Hematopoietic multipotent progenitor cell treated with erythropoietin and hydrocortisone succinate and interleukin-3 and kit ligand, for 4 days (in vitro differentiated cells): ENCODE measurements at places on chromosomes 3 and 15.
A peak's percentile ranks its signal among the peaks of the same experiment; 100 is the strongest.

DNA sequence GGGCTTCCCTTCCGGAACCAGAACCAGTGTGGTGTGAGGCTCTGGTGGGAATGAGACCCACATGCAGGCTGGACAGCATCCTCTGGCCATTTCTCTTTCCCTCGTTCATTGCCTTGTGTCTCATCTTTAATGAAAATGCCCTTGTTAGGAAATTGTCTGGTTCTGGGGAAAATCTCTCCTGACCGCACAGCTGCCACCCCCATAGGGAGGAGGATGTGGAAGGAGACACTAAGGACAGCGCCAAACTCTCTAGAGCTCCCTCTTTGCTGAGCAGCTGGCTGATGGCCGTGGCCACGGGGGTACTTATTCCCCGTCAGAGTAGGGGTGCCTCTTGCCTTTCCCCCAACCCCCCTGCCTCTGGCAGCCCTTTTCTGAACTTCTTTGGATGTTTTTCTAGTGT, 297.6 kb upstream of the C2CD4B start:
- DNase-seq = no peak

DNA sequence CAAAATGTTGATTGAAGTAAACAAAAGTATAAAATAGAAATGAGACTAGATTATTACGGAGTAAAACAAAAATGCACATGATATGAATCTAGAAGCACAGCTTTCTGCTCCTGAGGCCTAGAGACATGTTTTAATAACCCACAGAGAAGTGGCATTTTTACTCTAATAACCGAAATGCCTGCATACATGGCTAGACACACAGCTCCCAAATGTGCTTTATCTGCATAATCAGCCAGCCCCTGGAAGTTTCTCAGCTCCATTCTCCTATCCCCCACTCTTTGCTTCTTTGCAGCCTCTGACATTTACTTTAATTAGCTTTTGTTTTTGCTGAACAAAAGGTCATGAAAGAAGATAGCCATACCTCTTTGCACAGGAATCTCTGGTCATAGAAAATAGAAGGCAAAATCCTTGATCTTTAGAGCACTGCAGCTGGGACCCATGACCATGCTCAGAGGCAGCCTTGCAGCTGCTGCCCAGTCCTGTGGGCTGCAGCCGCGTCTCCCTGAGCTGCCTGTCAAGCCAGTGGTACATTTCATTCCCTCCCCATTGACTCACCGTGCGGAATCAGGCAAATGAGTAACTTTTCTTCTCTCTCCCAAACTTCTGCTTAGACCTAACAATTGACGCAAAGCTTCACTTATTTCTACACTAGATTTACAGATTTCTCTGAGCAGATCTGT, at the start of gene VEPH1:
VEPH1 (minus strand) TSS at position 501 of the 680 bp plus-strand sequence. CDS start 8,067 bp downstream, outside the sequence.
- DNase-seq = no peak

DNA sequence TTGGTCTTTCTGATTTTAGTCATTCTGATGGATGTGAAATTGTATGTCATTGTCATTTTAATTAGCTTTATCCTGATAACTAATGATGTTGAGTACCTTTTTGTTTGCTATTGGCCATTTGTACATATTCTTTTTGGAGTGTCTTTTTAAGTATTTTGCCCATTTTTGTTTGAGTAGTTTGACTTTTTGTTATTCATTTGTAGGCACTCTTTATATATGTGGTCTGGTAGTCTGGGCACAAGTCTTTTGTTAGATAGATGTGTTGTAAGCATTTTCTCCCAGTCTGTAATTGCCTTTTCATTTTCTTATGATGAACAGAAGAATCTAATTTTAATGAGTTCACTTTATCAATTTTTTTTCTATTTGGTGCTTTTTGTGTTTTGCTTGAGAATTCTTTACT, 14.6 kb downstream of the GPR160 start:
- DNase-seq = no peak

GRCh38 chr3:156332304-156332703, 211.9 kb downstream of the KCNAB1 start:
- no peak for DNase-seq

DNA sequence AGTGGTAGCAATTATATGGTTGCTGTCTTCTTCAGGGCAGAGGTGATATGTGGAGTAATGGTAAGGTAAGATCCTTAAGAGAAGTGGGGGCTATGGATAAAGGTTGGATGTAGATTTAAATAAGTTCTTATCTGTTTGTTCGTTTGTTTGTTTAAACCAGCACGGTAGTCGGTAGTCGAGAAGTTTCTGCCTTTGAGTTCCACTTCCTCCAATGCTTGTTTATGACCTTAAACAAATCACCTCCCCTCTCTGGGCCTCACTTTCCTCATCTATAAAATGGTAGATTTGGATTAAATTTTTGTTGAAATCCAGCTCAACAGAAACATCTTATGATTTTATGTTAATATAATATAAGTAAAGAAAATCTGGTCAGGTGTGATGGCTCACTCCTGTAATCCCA, 11.8 kb downstream of the DAPK2 start:
- DNase-seq = no peak

DNA sequence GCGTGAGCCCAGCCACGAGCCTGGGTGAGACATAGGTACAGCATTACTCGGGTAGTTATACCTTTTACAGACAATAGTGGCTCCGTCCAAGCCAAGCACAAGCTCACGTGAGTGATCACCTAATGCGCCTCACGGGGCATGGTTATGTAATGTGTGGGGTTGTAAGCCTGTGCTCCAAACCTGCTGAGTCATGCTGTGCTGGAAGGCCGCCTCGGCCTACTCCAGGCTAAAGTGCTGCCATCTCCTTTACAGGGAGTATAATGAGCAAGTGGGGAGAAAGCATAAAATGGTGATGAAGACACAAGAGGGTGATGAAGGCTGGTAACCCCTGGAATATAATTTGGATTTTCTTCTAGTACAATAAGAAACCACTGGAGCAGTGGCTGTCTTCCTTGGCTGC, 175.8 kb upstream of the STT3B start:
- DNase-seq = peak; percentile 63

DNA sequence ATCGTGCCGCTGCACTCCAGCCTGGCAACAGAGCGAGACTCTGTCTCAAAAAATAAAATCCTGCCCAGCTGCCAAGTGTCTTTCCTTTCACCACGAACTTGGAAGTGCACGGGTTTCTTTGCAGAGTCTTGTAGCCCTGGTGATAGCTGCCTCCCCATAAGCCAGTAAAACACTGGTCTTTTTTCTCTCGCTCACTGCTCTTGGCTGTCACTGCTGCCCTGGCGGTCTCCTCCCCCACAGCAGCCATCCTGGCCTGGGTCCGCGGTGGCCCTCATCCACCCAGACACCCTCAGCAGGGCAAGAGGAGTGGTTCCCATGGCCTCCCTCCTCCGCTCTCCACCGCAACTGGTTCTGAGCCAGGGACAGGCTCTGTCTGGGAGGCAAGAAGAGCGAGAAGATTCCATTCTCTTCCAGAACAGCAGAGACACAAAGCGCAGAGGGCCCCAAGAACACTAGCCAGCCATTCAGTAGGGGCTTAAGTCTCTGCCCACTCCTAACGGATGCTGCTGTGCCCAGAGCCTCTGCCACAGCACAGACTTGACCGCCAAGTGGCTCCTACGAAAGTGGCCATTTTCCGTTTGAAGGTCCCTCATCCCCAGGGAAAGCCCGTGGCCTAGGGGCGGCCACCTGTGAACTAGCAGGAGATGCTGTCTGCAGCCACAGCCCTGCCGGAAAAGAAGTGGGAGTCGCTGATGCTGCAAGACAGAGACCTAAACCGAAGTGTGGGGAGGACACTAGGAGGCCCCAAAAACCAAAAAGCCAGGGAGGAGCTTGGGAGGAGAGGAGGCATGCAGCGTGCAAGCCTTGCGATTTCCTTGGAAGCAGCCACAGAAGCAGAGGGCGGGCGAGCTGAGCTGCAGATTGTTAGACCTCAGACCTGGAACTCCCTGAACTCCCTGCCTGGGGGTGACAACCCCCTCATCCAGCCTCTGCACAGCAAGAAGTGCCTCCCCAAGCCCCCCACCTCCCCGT, 44.1 kb downstream of the KLHL25 start:
- no peak for DNase-seq

- DNase-seq = no peak
Measured at GRCh38 chr3:64266065-64266931, 41.0 kb upstream of the PRICKLE2 start.

DNA sequence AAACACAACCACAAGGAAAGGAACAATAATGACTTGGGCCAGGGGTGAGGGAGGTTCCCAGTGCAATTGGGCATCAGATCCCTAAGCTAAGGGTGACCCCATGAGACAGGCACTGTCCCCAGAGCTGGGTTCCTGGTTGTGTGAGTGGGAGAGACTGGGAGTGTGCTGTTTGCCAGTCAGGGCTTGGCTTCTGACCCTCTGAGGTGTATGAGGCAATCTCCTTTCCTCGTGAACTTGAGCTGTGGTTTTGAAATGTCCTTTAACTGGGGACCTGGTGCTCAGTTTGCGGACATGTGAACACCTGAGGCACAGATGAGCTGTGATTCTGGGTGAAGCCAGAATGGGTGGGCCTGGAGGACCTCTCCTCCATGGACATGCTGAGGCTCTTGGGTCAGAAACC, 58.5 kb upstream of the PLXNA1 start:
- no peak for DNase-seq

DNA sequence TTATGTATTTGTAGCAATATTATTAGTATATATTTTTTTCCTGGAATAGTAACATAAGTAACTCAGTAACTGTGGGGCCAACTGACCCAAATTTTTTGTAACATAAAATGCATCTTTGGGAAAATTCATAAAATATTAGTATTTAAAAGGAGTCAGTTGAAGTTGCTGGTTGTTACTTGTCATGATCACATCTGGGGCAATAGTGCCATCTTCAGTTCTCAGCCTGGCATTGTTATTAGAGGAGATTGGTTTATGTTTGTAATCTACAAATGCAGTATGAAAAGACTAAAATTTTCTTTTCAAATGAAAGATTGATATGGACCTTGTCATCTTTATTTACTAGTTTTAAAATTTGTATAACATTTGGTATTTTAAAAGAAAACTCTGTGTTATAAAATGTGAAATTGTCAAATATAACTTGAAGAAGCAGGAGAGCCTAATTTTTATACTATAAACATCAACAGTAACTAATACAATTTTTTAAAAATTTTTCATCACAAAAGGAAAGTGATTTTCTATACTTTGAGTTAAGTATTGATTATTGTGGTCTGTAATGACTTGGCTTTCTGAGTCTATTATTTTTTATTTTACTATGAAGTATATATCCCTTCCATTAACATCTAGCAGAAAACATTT, 38.8 kb upstream of the MLF1 start:
- DNase-seq = peak; percentile 82

DNA sequence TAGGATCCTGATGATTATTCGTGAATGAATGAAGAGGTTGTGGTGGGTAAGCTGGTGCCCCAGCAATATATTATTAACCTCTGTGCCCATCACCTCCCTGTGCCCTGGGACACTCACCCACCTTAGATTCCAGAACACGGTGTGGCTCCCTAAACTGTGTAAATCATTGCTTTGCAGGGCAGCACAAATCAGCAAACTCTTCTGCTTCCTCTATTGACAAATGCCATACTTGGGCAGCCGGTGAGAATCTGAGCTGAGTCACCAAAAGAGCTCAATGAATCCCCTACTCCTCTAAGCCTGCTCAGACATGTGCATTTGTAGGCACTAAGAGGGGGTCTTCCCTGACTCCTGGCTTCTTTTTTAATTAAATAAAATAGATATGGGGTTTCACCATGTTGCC, 15.7 kb downstream of the UQCC5 start:
- no peak for DNase-seq

DNA sequence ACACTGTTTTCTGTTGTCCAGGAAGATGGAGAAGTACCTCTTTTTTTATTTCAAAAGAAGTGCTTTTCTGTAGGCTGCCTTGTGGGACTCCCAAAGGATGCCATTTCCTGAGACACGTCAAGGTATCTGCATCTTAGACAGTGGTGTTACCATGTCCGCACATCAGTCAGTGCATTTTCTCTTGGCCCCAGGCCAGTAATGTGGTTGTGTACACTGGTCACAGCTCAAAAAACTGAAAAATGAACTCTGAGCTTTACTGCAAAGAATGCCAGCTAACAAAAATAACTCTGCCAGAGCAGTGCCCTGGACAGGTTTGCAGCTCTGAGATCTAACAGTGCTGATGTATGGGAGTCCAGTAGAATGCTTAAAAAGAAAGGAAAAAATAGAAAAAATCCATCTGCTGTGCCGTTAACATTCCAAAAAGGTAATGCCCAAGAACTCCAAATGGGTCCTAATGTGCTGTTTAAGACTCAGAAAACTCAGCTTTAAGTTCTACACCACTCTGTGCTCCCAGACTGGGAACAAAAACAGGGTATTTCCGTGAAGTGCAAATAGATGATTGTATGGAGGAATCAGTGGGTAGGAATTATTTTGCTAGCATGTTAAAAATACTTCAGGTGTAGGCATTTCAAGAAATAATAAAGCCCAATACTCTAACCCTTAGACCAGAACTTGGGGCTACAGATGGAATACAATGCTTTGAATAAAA, 315.9 kb downstream of the FEZF2 start:
- no peak for DNase-seq

GRCh38 chr3:191336833-191337232, 6.5 kb upstream of the UTS2B start:
- no peak for DNase-seq

GRCh38 chr15:41661518-41662225, 1.5 kb downstream of the MGA start:
- DNase-seq = peak; percentile 95

DNA sequence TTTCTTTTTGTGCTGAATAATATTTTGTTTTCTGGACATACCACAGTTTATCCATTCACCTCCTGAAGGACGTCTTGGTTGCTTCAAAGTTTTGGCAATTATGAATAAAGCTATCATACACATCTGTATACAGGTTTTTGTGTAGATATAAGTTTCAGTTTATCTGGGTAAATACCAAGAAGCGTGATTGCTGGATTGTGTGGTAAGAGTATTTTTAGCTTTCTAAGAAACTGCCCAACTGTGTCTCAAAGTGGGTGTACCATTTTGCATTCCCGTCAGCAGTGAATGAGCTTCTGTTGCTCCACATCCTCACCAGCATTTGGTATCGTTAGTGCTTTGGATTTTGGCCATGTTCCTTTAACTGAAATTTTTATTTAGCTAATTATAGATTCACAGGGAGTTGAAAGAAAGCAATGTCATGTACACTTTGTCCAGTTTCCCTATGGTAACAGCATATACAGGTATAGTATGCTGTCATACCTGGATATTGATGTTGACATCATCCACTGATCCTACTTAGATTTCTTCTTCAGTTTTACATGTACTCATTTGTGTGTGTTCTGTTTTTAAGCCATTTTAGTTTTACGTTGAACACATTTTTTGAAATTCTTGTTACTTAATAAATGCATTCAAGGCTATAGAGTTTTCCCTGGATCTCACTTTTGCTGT, 11.9 kb downstream of the ARID3B start:
- DNase-seq = peak; percentile 56

- no peak for DNase-seq
Measured at GRCh38 chr3:150264561-150265279, 143.4 kb upstream of the TSC22D2 start.

- DNase-seq = no peak
Measured at GRCh38 chr3:16055606-16056211, 118.8 kb upstream of the GALNT15 start.

- no peak for DNase-seq
Measured at GRCh38 chr3:3771567-3771966, 27.7 kb upstream of the LRRN1 start.

- DNase-seq = peak; percentile 79
Measured at GRCh38 chr3:16437640-16438039, 75.9 kb downstream of the RFTN1 start.

GRCh38 chr3:150765949-150766720, 3.2 kb upstream of the SIAH2 start:
- peak; percentile 28 for DNase-seq
